ENCODE measurements at places on chromosomes 4 and X.

DNA sequence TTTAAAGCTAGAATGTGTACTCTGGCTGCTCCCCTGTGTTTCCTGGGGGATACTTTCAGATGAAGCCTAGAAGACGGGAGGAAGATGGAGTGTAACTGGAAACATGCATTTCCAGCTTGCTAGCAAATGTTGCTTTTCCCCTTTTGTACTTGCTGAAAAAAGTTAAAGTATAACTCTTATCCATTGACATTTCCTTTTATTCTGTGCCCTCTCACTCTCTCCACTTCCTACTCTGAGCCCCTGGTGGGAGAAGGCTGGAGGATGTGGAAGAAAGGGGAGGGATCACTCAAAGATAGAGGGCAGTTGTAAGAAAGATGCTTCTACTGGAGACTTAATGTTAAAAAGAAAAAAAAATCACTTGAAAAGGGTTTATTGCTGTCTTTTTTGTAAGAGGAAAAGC is 396.5 kb downstream of the DTHD1 start:
- DNase-seq: no peak
- no peaks in the 10 kb centered on the region for H3K36me3 ChIP-seq
- no peaks in the 10 kb centered on the region for H3K4me1 ChIP-seq
- H3K27me3 ChIP-seq: no peaks in the 10 kb centered on the region
- H3K4me3 ChIP-seq: no peak overlapping the region

DNA sequence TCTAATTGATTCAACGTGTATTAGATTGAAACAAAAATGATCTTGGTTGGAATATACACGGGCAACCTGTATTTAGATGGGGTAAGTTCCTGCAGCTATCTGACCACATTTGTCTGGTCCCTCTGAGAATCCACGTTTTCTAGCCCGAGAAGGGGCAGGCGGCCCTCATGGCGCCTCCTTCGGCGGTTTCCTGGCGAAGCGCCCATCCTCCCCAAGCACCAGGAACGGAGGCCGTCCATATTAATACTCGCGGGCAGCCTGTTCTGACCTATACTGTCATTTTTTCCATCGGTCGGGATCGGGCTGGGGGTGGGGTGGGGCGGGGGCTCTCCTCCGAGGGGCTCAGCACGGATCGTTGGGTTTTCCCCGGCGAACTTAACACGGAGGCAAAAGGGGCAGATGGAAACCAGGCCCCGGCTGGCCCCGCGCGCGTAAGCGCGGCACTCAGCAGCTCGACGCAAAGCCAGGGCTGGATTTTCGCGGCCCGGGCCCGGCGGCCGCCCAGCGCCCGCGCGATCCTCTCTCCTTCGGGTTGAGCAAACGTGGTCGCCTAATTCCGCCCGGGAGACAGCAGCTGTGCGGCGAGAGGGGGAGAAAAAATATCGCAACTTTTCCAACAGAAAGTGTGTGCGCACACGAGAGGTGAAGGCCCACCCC is 77.2 kb upstream of the BCOR start:
- peaks cover 39% of the 10 kb centered on the region for H3K4me1 ChIP-seq
- H3K27ac ChIP-seq: peak overlapping the region; percentile 97
- peak; percentile 54 for DNase-seq
- H3K4me3 ChIP-seq: peak overlapping the region; percentile 83

GRCh38 chrX:11374570-11374969 is 81.4 kb downstream of the AMELX start:
- no peaks in the 10 kb centered on the region for H3K27me3 ChIP-seq
- H3K36me3 ChIP-seq: no peaks in the 10 kb centered on the region
- DNase-seq: no peak
- no peaks in the 10 kb centered on the region for H3K4me1 ChIP-seq

DNA sequence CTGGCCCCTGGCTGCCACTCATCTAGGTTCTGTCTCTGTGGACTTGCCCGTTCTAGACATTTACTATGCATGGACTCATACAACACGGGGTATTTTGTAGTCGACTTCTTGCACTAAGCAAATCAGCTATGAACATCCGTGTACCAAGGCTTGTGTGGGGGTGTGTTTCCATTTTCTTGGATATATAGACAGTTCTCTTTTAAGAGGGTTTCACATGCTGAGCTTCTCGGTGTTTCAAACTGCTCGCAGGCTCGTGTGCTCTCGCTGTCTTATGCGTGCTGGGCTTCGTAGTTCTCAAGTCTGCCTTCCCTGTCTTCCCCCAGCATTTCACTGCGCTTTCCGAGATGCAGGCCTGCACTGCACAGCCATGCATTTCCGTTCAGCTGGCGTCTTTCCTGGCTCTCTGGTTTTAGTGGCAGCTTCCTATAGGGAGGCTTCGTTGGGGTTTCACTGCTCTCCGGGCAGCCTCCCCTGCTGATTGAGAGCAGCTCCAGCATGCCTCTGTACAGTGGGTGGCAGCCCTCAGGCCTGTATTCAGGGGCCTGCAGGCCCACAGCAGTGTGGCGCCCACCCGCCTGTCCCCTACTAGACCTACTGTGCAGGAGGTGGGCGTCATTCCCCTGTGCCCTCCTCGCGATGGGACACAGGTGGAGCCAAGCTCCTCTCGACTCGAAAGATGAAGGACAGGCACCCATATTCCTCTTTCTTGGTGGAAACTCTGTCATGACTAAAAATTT is 27.6 kb downstream of the ZBTB49 start:
- no peak overlapping the region for H3K4me3 ChIP-seq
- DNase-seq: no peak
- H3K36me3 ChIP-seq: peaks cover 25% of the 10 kb centered on the region
- no peaks in the 10 kb centered on the region for H3K27me3 ChIP-seq

GRCh38 chr4:4754641-4755040 is 104.8 kb upstream of the MSX1 start:
- no peak overlapping the region for H3K4me3 ChIP-seq
- no peak for DNase-seq
- H3K36me3 ChIP-seq: no peaks in the 10 kb centered on the region
- H3K4me1 ChIP-seq: peaks cover 2% of the 10 kb centered on the region
- H3K27ac ChIP-seq: no peak overlapping the region
